Uterus (tissue), 4 donors: ENCODE measurements at places on chromosomes 16 and 17. TPM values are rescaled to one million over a fixed set of nuclear protein-coding genes. Genes with fewer than 3 reads are reported as not detected.

DNA sequence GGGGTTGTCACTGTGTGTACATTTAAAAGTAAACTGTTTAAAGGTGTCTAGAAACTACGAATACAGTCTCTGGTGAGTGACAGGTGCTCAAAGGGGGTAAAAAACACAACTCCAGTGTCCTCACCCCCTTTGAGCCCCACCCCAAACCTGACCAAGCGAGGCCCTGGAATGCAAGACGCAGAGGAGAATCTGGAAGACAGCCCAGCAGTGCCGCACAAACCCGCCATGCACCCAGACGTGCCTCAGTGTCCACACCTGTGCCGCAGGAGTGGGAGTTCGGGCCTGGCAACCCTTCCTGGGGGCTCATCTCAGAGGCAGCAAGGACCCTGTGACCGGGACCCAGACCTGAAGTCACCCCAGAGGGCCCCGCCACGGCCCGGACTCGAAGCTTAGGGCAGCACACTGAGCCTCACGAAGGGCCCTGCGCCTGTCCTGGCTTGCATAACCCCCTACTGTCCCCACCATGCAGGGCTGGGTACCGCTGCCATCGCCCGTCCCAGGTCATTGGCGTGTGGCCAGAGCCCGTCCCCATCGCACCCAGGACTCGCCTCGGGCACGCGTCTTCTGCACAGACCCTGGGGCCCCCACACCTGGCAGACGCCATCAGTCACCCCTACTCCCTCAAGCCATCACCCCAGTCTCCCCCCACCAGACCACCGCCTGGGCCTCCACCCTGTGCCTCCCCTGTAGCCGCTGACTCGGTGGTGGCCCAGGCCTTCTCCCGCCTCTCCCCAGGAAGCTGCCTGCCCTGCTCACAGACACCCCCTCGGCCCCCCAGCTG is 33.0 kb upstream of the ZC3H18 start:
- no peak overlapping the region for H3K27ac ChIP-seq
- peaks cover 18% of the 10 kb centered on the region for H3K4me1 ChIP-seq
- no peak overlapping the region for H3K4me3 ChIP-seq
- no peaks in the 10 kb centered on the region for H3K36me3 ChIP-seq
- no peaks in the 10 kb centered on the region for H3K27me3 ChIP-seq
- DNase-seq: no peak

DNA sequence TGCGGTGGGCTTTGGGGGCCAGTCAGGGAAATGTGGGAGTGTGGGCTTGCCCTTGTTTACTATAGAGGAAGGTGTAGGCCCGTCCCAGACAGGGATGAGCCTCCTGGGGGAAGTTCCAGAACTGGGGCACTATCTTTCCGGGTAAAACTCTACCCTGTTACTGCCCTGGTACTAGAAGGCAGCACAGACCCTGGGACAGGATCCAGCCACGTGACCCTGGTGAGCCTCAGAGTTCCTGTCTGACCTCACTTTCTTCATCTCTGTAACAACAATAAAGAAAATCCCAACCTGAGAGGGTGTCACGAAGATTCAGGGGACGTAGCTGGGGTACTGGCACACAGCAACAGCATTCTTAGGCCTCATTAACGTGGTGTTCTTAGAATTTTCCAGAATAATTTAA is 239.6 kb upstream of the FOXF1 start:
- H3K4me1 ChIP-seq: no peaks in the 10 kb centered on the region
- no peaks in the 10 kb centered on the region for H3K36me3 ChIP-seq
- no peak overlapping the region for H3K4me3 ChIP-seq
- no peak for DNase-seq
- no peak overlapping the region for H3K27ac ChIP-seq

GLIS2 gene
- total RNA-seq: 55.8 TPM

DNA sequence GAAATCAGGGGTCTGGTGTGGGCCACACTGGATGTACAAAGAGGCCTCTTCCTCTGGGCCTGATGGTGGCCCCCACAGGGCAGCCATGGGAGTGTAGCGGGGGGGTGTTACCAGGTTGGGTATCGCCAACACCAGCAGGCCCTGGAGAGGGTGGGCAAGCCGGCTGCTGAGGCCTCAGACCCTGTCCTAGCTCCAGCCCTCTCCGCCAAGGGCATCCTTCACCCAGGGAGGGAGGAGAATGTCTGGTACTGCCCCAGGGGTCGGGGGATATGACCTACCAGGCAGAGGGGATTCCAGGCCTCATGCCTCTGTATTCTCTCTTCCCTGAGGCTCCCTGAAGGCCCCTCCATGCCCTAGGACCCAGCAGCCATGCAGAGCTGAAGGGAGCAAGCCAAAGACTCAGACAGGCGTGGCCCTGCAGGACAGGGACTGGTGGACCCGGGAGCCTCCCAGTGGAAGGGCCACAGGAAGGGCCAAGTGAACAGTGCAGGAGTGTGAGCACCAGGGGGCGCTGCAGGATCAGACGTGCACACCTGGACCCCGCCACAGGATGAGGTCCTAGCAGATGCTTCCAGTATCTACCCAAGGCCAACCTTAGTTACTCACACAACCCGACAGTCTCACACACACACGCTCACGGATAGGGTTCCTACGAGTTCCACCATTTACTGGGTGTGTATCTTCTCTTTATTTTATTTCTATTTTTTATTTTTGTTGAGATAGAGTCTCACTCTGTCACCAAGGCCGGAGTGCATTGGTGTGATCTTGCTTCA is 10.9 kb upstream of the CES4A start:
- H3K27ac ChIP-seq: no peak overlapping the region
- H3K4me3 ChIP-seq: no peak overlapping the region
- no peaks in the 10 kb centered on the region for H3K4me1 ChIP-seq
- no peaks in the 10 kb centered on the region for H3K36me3 ChIP-seq

HYDIN gene
- under 0.01 TPM for total RNA-seq

GRCh38 chr17:68390888-68391545 is 66.3 kb downstream of the WIPI1 start:
- peak overlapping the region; percentile 42 for H3K27ac ChIP-seq
- DNase-seq: no peak
- H3K4me3 ChIP-seq: no peak overlapping the region
- no peaks in the 10 kb centered on the region for H3K4me1 ChIP-seq
- no peaks in the 10 kb centered on the region for H3K27me3 ChIP-seq
- H3K36me3 ChIP-seq: no peaks in the 10 kb centered on the region

DNA sequence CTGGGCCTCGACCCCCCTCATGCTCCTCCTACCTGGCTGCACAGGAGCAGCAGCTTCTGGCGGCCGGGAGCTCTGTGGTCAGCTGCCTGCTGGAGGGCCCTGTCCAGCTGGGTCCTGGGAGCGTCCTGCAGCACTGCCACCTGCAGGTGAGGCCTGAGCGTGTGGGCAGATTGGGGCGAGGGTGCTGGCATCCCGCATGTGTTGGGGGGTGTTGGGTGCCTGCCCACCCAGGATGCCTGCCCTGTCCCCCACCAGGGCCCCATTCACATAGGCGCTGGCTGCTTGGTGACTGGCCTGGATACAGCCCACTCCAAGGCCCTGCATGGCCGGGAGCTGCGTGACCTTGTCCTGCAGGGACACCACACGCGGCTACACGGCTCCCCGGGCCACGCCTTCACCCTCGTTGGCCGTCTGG is 16.5 kb downstream of the FCSK start:
- no peaks in the 10 kb centered on the region for H3K36me3 ChIP-seq
- no peaks in the 10 kb centered on the region for H3K4me1 ChIP-seq
- no peaks in the 10 kb centered on the region for H3K27me3 ChIP-seq
- no peak for DNase-seq
- H3K4me3 ChIP-seq: no peak overlapping the region
- H3K27ac ChIP-seq: no peak overlapping the region

C17orf58 gene
- 4.1 TPM for total RNA-seq

CHCT1 gene
- not detected for total RNA-seq

GRCh38 chr16:12255919-12256665 is 279.6 kb downstream of the SNX29 start:
- no peak overlapping the region for H3K4me3 ChIP-seq
- no peaks in the 10 kb centered on the region for H3K27me3 ChIP-seq
- H3K4me1 ChIP-seq: no peaks in the 10 kb centered on the region
- no peak overlapping the region for H3K27ac ChIP-seq
- no peak for DNase-seq

DNA sequence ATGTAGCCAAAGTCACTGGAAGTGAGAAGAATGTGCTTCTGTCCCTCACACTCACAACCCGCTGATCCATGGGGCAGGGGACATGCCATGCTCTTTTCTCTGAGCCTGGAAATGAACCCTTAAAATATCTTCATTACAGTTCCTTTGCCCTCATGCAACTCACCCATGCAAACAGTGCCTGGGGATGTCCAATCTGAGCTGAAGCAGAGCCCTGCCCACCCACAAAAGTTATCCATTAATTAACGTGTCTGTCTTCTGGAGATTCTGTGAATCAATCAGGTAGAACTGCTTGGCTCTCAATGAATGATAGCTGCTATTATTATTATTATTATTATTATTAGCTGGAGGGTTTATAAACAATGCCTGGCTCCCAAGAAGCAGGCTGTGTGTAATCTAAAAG is 133.7 kb downstream of the USP31 start:
- DNase-seq: no peak
- H3K27ac ChIP-seq: no peak overlapping the region
- H3K36me3 ChIP-seq: no peaks in the 10 kb centered on the region
- no peaks in the 10 kb centered on the region for H3K27me3 ChIP-seq
- H3K4me3 ChIP-seq: no peak overlapping the region

GRCh38 chr17:37648555-37648954 is 5.3 kb upstream of the DDX52 start:
- H3K27ac ChIP-seq: no peak overlapping the region
- H3K36me3 ChIP-seq: no peaks in the 10 kb centered on the region
- H3K27me3 ChIP-seq: no peaks in the 10 kb centered on the region
- no peaks in the 10 kb centered on the region for H3K4me1 ChIP-seq

GRCh38 chr17:13387952-13388351 is 213.8 kb downstream of the HS3ST3A1 start:
- H3K4me1 ChIP-seq: no peaks in the 10 kb centered on the region
- H3K36me3 ChIP-seq: no peaks in the 10 kb centered on the region
- DNase-seq: no peak

GRCh38 chr17:74868251-74868907 is 4.4 kb downstream of the FDXR start:
- no peaks in the 10 kb centered on the region for H3K36me3 ChIP-seq
- H3K27me3 ChIP-seq: no peaks in the 10 kb centered on the region
- H3K4me3 ChIP-seq: no peak overlapping the region
- no peak overlapping the region for H3K27ac ChIP-seq
- no peak for DNase-seq
- peaks cover 3% of the 10 kb centered on the region for H3K4me1 ChIP-seq

- no peaks in the 10 kb centered on the region for H3K36me3 ChIP-seq
- H3K27me3 ChIP-seq: no peaks in the 10 kb centered on the region
- H3K4me1 ChIP-seq: peaks cover 3% of the 10 kb centered on the region
- H3K27ac ChIP-seq: peak overlapping the region; percentile 72
These were observed 622 bp downstream of the TOM1L2 start for GRCh38 chr17:17971431-17972125.

DNA sequence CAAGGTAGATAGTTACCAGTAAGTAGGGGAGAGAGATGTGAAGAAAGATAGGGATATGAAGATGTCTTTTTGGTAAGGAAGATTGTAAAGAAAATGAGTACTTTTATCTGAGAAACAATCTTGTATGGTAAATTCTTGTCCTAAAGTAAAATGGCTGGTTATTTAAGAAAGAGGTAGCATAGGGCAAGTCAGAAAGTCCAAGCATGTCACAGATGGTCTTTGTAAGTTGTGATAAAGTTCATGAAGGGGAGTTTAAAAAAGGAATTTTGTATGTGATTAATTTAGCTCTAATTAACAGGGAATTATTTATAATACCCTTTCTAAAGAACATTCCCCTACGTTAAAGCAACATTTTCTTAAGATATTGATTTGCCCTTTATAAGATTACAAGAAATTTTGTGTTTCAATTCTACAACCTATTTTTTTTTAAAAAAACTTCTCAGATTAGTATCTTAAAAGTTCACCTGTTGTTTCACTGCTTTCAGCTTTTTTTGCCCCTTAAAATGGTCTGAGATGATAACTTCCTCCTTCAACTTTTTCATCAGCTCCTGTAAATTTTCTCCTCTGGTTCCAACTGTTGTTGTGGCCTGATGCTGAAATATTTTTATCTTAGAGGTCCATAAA is 16.2 kb upstream of the CPHXL start:
- H3K4me3 ChIP-seq: no peak overlapping the region
- no peak for DNase-seq
- H3K4me1 ChIP-seq: no peaks in the 10 kb centered on the region
- H3K36me3 ChIP-seq: no peaks in the 10 kb centered on the region

GRB7 gene
- total RNA-seq: 3.0 TPM

DPEP1 gene
- total RNA-seq: not detected

GRCh38 chr17:17354560-17355349 is 51.6 kb downstream of the NT5M start:
- H3K27ac ChIP-seq: no peak overlapping the region
- peak; percentile 65 for DNase-seq
- no peaks in the 10 kb centered on the region for H3K4me1 ChIP-seq
- H3K27me3 ChIP-seq: no peaks in the 10 kb centered on the region
- no peak overlapping the region for H3K4me3 ChIP-seq

RSKR gene
- 19.6 TPM for total RNA-seq

FBXL16 gene
- not detected for total RNA-seq

DNA sequence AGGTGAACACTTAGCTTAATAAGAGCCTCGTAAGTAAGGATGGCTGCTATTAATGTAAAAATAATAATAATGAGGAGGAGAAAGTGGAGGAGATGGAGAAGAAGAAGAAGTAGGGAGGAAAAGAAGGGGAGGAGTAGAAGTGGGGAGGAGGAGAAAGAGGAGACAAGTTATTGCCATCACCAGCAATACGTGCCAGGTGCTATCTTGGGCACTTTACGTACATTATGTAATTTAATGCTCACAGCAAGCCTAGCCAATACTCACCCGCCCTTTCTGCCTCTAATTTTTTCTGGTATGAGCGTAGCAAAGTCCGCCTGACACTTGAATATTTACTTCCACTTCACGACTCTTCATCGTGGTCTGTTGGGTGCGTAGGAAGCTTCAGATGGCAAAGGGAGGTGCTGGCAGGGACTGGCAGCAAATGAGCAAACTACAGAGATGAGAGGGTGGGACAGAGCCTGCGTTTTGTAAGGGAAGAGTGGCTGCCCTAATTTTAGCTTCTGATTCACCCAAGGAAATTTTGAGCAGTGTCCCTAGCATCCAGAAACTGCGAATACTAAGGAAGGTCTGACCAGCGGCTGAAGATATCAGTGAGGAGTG is 42.1 kb upstream of the CDH13 start:
- H3K4me3 ChIP-seq: no peak overlapping the region
- H3K36me3 ChIP-seq: no peaks in the 10 kb centered on the region
- H3K27me3 ChIP-seq: no peaks in the 10 kb centered on the region
- H3K27ac ChIP-seq: no peak overlapping the region
- DNase-seq: no peak

- H3K27ac ChIP-seq: no peak overlapping the region
- no peaks in the 10 kb centered on the region for H3K27me3 ChIP-seq
- no peaks in the 10 kb centered on the region for H3K36me3 ChIP-seq
- no peak for DNase-seq
- H3K4me3 ChIP-seq: no peak overlapping the region
These were observed 1343.6 kb downstream of the TP53TG3F start for GRCh38 chr16:34802848-34803599.
